Thymus (tissue), 14 donors: ENCODE measurements at places on chromosomes 11 and 22. TPM values are rescaled to one million over a fixed set of nuclear protein-coding genes. Genes with fewer than 3 reads are reported as not detected.

GRCh38 chr22:45503816-45504372 lies 1.2 kb downstream of the FBLN1 start:
- H3K4me3 ChIP-seq: peak overlapping the region; percentile 48
- peak overlapping the region; percentile 78 for H3K27ac ChIP-seq
- peaks cover 38% of the 10 kb centered on the region for H3K4me1 ChIP-seq
- peaks cover 21% of the 10 kb centered on the region for H3K27me3 ChIP-seq
- no peak for DNase-seq

- no peaks in the 10 kb centered on the region for H3K36me3 ChIP-seq
- no peak for DNase-seq
- H3K27me3 ChIP-seq: no peaks in the 10 kb centered on the region
- H3K4me1 ChIP-seq: no peaks in the 10 kb centered on the region
- no peak overlapping the region for H3K27ac ChIP-seq
These were observed 113.1 kb upstream of the B3GAT1 start for GRCh38 chr11:134524896-134525845.

DNA sequence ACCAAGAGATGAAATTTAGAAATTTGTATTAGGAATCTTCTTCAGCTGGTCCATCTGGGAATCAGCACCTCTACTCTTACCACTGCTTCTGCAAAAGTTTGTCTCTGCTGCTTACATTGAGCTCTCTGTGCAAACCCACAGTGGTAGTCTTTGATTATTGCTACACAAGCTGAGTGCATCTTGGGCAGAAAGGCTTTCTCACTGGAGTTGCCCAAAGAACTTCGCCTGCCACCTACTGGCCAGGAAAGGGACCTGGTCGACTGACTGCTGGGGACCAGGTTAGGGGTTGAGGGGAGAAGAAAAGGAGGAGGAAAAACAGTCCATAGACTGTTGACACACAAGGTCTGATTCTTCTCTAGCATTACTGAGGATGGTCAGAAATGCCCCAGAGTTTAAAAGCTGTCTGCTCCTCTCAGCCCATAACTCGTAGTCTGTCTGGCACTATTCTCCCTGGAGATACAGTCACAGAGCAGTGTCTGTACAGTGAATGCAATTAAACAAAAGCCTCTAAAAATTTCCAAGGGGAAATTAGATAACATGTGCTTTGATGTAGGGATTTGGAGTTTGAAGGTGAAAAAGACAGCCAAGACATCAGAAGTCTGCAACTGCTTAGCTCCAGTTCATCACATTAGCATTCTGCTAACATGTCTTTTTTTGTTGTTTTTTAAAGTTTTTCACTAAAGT lies 215.0 kb upstream of the CTSC start:
- H3K36me3 ChIP-seq: no peaks in the 10 kb centered on the region
- no peak overlapping the region for H3K27ac ChIP-seq
- H3K4me3 ChIP-seq: no peak overlapping the region
- DNase-seq: peak; percentile 20

- peaks cover 4% of the 10 kb centered on the region for H3K4me1 ChIP-seq
- DNase-seq: no peak
- no peak overlapping the region for H3K4me3 ChIP-seq
- no peak overlapping the region for H3K27ac ChIP-seq
- no peaks in the 10 kb centered on the region for H3K36me3 ChIP-seq
- H3K27me3 ChIP-seq: no peaks in the 10 kb centered on the region
These were observed 3.8 kb downstream of the SRSF8 start for GRCh38 chr11:95070471-95070870.

DNA sequence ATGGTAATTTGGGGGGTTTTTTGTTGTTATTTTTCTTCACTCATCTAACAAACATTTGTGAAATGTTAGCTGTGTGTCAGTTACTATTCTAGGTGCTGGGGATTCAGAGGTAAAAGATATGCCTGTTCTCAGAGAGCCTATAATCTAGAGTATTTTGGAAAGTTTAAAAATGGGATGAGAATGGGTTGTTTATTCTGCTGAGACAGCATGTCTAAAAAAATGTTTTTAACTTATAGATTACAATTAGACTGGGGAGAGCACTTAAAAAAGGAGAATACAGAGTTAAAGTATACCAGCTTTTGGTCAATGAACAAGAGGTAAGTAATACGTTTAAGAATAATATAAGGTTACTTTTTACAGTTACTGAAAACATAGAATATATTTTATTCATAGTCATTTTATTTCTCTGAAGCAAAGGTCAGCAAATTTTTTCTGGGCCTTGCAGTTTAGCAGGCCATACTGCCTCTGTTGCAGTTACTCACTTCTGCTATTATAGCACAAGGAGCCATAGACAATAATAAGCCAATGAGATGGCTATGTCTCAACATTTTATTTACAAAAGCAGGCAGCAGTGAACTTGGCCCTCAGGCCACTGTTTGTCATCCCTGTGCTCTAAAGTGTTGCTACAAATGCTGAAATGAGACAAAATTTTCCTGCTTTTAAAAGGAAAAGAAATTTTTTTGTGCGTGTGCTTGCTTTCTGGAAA lies 60.0 kb downstream of the DKK3 start:
- no peak for DNase-seq
- H3K27ac ChIP-seq: no peak overlapping the region
- H3K36me3 ChIP-seq: peaks cover 6% of the 10 kb centered on the region
- no peaks in the 10 kb centered on the region for H3K4me1 ChIP-seq
- H3K27me3 ChIP-seq: no peaks in the 10 kb centered on the region
- no peak overlapping the region for H3K4me3 ChIP-seq

GRCh38 chr22:40042312-40042711 lies 47.6 kb downstream of the FAM83F start:
- H3K27me3 ChIP-seq: no peaks in the 10 kb centered on the region
- peaks cover 61% of the 10 kb centered on the region for H3K4me1 ChIP-seq
- DNase-seq: no peak
- no peaks in the 10 kb centered on the region for H3K36me3 ChIP-seq
- no peak overlapping the region for H3K4me3 ChIP-seq

GRCh38 chr11:2305140-2305778 lies 3.4 kb downstream of the TSPAN32 start:
- no peak for DNase-seq
- no peak overlapping the region for H3K4me3 ChIP-seq
- H3K4me1 ChIP-seq: peaks cover 61% of the 10 kb centered on the region
- no peaks in the 10 kb centered on the region for H3K27me3 ChIP-seq

DNA sequence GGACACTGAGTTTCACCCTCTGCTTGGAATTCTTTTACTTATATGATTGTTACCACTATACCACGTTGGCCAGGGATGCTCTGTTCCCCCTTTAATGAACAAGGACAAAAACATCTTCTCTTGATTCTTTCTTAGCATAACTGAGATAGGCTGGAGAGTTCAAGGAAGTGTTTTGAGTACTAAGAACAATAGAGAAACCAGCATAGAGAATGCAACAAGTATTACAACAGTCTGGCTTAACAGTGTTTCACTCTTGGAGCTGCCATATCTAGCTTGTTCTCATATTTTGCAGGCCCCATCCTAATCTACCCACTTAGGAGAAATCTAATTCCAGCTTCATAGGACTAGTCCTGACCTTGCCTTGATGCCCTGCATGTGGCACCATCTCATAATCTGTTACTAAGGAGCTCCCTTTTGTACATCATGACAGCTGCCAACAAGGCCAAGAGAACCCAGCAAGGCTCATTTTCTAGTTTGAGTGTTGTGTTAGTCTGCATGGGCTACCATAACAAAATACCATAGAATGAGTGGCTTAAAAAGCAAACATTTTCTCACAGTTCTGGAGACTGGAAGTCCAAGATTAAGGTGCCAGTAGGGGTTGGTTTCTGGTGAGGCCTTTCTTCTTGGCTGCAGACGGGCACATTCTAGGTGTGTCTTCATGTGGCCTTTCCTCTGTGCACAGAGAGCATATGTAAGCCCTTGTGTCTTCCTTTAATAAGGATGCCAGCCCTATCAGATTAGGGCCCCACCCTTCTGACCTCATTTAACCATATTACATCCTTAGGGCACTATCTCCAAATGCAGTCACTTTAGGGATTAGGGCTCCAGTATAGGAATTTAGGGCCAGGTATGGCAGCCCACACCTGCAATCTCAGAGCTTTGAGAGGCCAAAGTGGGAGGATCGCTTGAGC lies 37.8 kb downstream of the PACS1 start:
- no peak for DNase-seq
- no peaks in the 10 kb centered on the region for H3K36me3 ChIP-seq
- H3K4me1 ChIP-seq: peaks cover 10% of the 10 kb centered on the region
- H3K4me3 ChIP-seq: no peak overlapping the region
- no peaks in the 10 kb centered on the region for H3K27me3 ChIP-seq

Gene PDE2A
- 1.1 TPM for total RNA-seq

Gene TRPT1
- total RNA-seq: 45.1 TPM

Gene MUC5B
- total RNA-seq: under 0.01 TPM
